ENCODE measurements at places on chromosomes 3 and 15.

- no peak for DNase-seq
Measured at GRCh38 chr15:51492528-51492927, 130.0 kb downstream of the DMXL2 start.

- no peak for DNase-seq
Measured at GRCh38 chr15:98609144-98609852, 39.0 kb upstream of the IGF1R start.

GRCh38 chr15:66356077-66356358 is 467 bp downstream of the TIPIN start:
- no peak for DNase-seq

DNA sequence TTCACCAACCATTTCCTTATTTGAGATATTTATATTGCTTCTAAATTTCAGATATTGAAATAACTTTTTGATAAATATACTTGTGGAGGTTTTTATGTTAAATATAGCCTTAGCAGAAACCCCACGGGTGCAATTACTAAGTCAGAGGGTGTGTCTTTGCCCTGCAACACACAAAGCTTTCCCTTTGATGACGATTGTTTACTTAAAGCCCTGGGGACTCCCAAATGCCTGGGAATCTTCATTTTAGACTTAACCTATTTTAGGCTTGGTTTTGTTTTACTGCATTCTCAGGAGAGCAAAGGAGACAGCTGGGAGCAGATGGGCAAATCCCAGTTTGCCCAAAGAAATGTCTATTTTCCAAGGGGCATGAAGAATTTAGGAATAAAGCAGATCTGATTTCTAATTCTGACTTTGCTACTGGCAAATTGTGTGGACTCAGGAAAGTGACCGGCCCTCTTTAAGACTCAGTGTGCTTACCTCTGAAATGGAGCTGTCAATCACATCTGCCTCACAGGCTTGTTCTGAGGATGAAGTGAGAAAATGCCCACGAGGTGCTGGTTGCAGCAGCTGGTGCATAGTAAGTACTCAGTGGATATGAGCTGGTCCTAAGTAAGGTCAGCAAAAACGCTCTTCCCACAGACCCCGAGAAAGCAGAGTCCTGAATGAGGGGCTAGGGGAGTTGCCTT is 49.3 kb upstream of the CA12 start:
- no peak for DNase-seq

GRCh38 chr3:137524751-137525150 is 239.4 kb upstream of the SOX14 start:
- no peak for DNase-seq

DNA sequence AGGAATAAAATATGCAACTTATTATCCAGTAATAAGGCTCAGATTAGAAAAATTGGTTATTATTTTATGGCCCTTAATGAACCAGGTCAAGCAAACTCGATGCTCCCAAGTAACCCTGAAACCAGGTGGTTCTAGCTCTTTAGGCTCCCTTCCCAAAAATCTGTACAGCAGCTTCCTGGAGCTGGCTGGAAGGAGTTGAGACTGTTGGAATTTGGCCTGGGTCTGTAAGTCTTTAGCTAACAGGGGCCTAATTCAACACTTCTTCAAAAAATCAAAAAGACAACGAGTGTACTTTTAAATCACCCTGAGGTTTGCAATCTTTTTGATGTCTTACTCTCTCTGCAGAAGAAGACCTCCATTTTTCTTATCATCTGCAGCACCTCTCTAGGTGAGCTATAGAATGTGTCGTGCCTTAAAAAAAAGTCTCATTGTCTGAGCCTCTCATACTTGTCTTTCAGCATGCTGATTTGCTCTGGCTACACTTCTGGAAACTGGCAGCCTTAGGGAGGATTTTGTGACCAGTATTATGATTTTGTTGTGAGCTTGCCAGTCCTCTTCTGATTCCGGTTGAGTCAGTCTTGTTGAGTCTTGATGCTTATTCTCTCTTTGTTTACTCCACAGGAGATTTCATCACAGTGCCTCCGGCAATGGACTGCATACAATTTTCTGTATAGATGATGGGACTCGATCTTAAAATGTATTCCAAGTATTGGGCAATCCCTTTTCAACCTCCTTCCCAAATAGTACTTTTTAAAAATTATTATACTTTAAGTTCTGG is 235.0 kb upstream of the KBTBD8 start:
- no peak for DNase-seq
